ENCODE measurements at places on chromosomes 7 and 10.

GRCh38 chr10:86770412-86770960, 14.1 kb downstream of the BMPR1A start:
- no peak for DNase-seq

DNA sequence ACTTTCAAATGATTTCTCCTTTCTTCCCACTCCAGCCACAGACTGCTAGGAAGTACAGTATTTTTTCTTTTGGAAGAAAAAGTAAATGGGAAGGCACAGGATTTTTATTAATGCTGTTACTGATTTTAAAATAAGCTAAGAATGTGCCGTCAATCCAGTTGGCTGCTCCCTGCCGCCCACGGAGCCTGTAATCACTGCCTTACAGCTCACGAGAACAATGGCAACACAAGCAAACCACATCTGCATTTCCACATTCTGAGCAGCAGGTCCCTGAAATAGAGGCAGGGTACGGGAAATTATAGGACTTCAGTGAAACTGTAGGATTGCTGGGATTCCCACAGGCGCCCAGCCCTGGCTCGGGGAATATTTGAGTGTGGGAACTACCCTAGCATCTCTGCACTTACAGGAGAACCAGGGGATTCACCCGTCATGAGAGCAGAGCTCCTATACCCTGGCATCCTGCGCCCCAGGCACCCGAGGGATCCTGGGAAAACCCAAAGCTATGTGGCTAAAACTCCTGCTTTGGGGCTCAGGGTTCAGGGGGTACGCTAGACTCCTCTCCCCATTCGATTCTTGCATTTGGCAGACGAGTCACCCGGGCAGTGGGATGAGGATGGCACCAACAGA, 72.9 kb upstream of the TNS3 start:
- no peak for DNase-seq

GRCh38 chr10:90888387-90888786, 16.6 kb downstream of the RPP30 start:
- no peak for DNase-seq

GRCh38 chr10:930625-931325, 730 bp downstream of the LARP4B start:
- DNase-seq: peak; percentile 71

- DNase-seq: no peak
Measured at GRCh38 chr7:9958486-9958885, 1015.2 kb upstream of the PHF14 start.

DNA sequence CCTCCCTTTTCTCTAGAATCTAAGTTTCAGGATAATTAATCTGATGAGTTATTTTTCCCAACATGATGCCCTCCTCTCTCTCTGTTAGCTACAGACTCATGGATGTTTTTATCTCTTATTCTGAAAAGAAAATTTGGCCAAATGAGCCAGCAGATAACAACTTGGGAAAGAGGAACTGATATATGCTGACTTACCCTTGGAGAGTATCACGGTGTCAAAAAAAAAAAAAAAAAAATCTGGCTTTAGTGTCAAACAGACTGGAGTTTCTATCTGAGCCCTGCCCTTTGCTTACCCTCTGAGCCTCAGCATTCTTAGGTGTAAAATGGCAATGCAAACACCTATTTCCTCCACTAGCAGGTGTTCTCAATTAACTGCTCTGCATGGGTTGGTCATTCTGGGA, 190.4 kb downstream of the AHR start:
- no peak for DNase-seq

DNA sequence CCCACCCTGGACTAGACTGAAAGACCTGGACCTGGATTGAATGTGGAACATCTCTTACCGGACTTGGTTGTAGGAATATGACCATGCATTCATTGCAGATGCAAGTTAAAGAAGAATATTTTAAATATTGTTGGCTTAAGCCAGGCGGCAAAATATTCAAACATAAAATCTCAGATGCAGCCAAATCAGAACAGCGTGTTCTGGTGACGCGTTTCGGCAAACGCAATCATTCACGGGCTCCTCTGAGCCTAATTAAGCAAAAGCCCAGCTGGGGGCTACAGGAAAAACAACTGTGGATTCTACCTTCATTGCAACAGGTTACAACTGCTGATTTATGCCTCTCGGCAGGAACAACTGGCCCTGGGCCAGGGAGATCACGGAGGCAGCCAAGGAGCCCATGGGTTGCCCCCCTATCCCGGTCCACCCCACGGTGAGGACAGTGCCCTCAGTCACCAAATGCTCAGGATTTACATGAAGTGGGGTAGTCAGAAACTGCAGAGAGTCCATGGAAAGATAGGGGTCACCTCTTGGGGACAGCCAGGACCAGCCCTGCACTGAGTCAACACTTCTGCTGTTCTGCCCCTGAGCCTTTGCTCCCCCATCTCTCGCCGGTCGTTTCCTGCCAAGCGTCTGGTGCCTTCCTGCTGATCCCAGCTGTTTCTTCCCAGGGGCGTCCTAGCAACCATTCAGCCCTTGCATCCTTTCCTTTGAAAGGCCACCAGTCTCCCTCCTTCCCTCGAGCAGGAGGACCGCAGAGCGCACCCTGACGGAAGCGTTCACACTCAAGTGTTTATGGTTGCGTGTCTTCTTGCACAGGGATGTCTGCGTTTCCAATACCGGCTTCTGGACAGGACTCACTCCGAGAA, 64.4 kb upstream of the SFMBT2 start:
- no peak for DNase-seq

GRCh38 chr10:122263971-122264370, 7.1 kb upstream of the BTBD16 start:
- no peak for DNase-seq

DNA sequence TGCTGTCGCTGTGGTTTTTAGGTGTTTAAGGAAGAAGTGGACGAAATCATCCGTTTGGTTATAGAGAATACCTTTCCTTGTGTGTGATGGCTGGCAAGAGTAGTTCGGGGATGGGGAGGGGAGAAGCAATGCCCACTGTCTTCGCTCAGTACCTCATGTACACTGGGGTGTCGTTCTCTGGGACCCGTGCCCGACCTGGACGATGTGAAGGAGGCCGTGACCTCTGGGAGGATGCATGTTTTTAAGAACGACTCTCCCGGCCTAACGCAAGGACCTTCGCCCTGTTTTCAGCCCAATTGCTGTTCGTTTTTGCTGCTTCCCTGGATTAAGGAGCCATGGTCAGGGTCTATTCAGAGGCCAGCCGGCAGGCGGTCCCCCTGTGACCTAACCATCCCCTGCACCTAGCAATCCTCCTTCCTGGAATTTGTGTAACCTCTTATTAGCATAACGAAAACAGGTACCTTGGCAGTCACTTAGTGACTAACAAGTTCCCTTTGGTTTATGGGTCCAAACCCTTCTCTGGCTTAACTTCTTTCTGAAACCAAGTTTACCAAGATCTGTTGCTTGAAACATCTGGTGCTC, 1.3 kb downstream of the NFE2L3 start:
- DNase-seq: peak; percentile 72

GRCh38 chr7:84231157-84231556, 36.6 kb upstream of the SEMA3A start:
- no peak for DNase-seq

DNA sequence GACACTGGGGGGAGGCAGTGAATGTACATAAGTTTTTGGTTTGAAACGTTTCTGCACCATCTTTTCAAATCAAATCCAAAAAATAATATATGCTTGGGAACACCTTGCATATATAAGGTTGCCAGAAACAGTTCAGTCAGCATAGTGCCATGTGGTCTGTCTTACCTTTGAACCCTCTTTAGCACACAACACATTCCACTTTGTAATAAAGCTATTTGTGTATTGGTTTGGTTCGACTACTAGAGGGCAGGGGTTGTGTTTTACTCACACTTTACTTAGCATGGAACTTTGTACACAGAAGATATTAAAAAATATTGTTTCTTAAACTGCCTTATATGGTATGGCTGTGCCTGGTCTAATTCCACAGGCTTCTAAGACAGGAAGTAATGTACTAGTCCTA, 43.2 kb downstream of the ALDH18A1 start:
- DNase-seq: no peak

DNA sequence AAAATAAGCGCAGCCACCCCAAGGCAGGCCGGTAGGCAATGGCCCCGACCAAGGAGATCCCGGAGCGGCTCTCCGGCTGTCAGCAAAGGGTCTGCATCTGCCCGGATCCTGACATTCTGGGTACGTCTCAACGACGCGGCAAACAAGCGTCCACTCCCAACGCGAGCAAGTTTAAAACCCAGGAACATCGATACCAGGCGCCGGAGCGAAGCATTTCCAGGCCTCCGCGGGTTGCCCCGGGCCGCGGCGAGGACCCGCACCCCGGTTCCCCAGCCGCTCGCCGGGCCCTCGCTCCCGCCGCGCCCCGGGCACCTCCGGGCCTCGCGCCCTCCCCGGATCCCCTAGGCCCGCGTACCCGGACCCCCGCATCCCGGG, 453 bp downstream of the URGCP start:
- peak; percentile 71 for DNase-seq

DNA sequence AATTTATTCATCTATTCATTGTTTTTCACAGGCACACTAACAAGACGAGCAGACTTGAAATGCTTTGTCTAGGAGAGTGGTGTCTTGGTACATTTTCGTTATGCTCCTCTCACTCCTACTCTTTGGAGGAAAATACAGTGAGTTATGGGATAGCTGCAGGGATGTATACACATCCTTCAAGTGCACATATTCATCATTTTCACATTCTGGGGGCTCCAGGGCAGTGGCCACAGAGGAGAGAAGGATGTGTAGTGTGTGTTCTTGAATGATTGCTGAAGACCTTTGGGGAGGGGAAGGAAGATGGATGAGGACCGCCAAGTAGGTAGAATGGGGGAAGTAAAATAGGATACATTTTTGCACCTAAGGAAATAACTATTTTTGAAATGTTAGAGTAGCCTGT, 34.8 kb upstream of the ORC5 start:
- no peak for DNase-seq

DNA sequence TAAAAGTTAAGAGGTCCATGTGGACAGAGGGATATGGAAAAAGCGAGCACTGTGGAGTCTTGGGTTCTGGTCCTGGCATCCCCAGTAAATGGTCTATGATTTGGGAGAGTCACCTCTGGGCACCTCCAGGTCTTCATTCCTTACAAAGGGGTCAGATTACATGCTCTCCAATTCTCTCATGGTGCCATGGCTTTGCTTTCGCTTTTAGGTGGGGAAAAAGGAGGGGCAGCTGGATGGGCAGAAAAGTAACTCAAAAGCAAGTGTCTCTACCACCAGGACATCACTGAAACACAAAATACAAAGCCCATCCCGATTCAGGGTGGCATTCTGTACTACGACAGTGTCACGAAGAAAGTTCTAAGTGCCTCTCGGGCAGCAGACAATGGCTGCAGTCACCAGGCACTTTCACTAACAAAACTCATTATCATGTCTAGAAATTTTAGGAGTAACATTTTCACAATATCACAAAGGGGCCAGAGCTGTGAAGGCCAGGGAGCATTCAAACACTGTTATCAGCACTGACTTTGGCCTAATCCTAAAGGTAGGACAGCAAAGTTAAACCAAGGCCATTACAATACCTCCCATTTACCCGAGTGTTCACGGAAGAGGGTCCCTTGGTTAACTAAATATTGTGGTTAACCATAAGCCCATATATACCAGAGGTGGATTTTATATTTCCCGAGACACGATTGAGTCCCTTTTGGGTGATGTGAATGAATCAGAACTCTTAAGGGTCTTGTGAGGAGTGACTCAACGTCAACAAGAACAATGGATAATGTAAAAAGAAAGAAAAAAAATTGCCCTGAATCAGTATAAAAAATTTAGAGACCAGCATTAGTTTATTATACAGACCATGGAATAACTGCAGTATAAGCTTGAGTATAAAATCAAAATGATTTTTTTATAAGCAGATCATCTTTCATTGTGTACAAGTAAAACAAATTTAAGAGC, 2.5 kb downstream of the PSAP start:
- no peak for DNase-seq

DNA sequence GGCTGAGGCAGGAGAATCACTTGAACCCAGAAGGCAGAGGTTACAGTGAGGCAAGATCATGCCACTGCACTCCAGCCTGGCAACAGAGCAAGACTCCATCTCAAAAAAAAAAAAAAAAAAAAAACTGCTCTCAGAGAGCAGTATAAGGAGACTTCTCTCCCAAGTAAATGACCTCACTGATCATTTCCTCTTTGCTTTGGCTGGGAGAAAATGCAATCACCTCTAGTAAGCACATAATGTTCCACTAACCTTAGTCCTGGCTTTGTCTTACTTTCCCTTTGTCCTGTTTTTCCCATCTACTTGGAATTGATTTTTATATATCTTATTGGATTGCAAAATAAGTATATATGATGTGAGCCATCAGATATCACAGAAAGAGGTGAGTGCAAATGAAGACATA, 2.5 kb downstream of the SLC25A13 start:
- no peak for DNase-seq

GRCh38 chr7:156064971-156065386, 252.7 kb upstream of the SHH start:
- no peak for DNase-seq

DNA sequence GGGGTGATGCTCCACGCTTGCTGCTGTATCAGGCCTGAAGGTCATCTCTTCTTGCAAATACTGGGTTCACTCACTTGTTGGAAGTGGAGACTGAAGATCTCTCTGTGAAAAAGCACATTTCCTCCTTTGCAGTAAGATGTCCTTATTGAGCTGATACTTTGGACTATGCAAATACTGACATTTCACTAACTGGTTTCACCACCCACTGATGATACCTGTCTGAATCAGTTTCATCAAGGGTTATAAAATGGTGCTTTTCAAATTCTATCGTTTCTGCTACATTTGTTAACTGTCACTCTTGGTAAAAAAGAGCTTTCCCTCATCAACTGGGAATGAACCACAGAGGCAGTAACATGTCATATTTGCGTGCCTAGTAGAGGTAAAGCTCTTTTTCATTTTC, 35.5 kb downstream of the RAB19 start:
- no peak for DNase-seq

DNA sequence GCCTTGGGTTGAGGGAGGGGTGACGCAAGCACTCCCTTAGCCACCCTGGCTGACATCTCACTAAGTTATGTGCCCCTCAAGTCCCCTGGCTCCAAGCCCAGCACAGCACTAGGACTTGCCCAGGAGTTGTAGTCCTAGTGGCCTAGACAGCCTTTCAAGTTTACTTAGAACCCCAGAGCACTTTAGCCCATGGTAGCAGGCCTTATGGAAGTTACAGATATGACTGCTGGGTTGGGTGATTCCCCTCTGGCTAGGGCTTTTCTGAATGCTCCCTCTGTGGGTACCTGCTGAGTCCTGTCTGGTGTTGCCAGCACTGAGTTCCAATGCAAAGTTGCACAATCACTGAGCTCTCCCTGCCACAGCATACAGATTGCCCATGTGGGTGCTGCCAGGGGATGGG, 83.2 kb downstream of the AHCYL2 start:
- no peak for DNase-seq

DNA sequence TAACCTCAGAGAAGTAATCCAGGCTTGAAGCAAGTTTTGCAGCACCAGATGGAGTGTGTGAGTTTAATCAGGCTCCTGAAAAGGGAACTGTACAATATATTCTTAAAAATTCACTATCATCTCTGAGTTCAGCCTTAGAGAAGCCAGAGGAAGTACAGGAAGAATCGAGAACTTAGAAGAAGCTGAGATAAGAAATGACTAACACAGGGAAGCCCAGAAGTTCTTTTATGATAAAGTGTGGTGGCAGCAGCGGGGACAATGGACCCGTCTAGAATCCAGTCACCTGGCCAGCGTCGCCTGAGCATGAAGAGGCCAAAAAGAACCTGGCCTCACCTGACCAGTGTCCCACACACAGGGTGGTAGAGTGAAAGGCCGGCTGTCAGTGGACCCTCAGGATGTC, 161.0 kb downstream of the USP6NL start:
- no peak for DNase-seq

- DNase-seq: peak; percentile 33
Measured at GRCh38 chr7:157482517-157483087, 145.8 kb downstream of the DNAJB6 start.

- DNase-seq: peak; percentile 33
Measured at GRCh38 chr10:132062116-132062515, 3.6 kb upstream of the JAKMIP3 start.

GRCh38 chr7:96707901-96708774, 1.5 kb downstream of the SEM1 start:
- DNase-seq: no peak

All from activated CD8-positive, alpha-beta memory T cell treated with anti-CD3 and anti-CD28 coated beads, Interleukin-2, amount 50 U/mL, for 48 hours (primary cell).